MM.1S (cell line): ENCODE measurements at places on chromosomes 7 and 10.

GRCh38 chr10:63720676-63721075 is 199.5 kb downstream of the REEP3 start:
- DNase-seq, result no peak

GRCh38 chr7:117875566-117875965 is 2.3 kb upstream of the CTTNBP2 start:
- DNase-seq, result peak; percentile 90

DNA sequence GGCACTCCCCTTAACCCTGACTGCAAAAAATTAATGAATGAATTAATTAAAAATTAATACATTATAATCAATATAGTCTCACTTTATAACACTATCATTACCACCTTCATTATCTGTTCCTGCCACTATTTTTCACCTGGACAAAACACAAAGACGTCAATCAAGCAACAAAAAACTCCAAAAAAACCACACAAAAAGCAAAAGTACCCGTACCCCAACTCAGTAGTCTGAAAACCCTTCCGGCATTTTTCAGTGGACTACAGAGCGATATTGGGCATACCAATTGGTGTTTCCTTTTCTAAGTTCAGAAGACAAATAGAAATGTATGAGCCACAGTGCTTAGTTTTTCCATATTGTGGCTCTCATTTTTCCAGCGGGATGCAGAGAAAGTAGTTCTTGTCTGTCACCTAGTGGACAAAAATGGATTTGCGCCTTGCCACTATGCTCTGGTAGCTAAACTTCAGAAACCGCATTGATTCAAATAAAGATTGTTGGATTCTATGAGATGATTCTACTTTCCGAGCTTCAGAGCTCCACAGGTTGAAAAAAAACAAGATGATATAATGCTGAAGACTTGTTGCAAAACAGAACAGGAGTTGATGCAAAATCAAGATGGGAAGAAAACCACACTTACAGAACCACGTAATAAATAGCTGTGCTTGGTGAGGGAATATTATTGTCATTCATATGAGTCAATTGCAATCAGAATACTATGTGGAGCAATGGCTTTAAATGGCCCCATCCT is 50.6 kb upstream of the ITGB1 start:
- peak; percentile 72 for DNase-seq

DNA sequence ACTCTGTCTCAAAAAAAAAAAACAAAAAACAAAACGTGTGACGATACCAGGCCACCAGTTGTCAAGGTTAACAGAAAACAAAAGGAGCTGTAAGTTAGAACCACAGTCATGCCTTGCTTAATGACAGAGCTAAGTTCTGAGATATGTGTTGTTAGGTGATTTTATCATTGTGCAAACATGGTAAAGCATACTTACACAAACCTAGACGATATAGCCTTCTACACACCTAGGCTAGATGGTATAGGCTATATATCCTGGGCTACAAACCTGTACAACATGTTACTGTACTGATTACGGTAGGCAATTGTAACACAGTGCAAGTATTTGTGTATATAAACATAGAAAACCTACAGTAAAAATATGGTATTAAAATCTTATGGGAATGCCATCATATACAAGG is 564.2 kb downstream of the HTR7 start:
- no peak for DNase-seq

DNA sequence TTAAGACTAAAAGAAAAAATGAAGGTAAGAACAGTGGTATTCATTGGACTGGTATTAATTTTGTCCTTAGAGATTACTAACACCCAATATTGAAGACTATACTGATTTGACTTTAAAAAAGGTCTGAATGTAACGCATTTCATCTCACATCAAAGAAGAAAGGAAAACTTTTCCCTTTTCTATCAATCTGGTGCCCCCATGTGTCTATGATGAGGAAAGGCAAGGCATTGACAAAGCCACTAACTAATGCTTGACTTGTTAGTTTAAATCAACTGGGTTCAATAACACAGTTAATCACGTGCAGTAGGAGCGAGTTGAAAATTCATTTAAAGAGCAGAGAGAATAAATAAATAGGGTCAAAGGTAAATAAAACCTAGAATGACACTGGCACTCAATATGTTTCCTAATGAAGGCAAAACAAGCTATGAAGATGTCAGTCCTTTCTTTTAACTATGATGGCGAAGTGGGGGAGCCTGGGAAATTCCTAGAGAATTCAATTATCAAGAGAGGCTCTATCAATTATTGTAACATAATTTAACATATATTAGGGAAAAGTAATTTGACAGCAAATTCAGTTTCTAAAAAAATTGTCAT is 180.9 kb downstream of the ANK3 start:
- peak; percentile 58 for DNase-seq

DNA sequence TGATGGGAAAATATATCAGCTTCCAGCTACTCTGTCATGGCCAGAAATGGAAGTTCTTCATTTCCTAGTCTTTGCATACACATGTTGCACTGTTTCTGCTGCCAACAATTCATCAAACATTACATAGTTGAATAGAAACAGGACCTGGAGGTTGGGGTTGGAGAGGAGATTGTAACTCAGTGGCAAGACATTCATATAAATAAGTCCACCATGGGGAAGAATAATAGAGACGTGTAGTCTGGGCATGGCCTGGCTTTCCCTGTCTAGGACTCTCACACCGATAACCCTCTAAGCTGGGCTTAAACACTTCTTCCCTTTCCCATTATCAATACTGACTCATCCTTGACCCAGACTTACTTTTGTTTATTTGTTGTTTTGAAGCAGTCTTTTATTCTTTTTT is 155.7 kb downstream of the PLPP4 start:
- DNase-seq, result no peak

DNA sequence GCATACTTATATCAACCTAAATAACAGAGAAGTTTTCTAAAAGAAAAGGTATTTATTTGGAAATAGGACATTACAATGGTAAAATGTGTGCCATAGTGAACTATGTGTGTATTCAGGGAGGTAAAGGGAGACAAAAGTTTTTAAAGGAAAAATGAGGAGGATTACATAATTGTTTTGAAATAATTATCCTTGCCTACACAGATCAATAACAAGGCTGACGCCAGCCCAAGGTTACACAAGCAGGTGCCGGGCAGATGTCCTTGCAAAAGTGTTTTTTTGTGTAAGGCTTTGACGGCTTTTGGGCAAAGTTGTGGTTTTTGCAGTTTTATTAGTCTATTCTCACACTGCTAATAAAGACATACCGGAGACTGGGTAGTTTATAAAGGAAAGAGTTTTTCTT is 22.7 kb upstream of the SLC35B4 start:
- no peak for DNase-seq

DNA sequence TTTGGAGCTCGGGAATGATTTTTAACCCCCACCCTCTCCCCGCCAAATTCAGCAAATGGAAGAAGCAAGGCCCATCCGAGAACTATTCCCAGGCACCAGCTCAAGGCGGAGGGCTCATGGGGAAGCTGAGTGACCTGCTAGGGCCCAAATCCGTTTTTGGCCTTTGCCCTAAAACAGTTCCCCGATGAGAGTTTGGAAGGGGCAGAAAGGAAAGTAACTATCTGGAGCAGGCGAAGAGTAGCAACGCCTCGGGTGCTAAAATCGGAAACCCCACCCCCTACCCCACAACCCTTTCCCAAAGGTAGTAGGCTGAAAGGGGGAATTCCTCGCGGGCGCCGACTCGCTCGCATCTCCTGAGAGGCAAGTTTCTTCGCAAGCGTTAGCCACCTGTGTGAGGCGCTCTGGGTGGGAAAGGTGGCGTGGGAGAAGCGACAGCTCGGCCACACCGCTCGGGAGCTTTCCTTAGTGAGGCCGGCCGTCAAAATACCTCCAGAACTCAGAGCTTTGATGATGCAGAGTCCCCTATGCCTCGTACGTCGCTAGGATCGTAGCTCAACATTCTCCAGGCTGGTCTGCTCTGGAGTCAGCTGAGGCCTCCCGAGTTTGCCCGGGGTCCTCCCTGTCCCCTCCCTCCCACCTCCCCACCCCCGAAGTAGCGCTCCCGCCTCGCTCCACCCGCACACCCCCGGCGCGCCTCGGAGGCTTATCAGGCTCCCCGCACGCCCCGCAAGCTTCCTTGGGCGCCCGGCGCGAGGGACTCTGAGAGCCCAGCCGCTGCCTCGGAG is 642 bp upstream of the PRKG1 start:
- peak; percentile 35 for DNase-seq
